ENCODE measurements at places on chromosomes 3 and 15.

DNA sequence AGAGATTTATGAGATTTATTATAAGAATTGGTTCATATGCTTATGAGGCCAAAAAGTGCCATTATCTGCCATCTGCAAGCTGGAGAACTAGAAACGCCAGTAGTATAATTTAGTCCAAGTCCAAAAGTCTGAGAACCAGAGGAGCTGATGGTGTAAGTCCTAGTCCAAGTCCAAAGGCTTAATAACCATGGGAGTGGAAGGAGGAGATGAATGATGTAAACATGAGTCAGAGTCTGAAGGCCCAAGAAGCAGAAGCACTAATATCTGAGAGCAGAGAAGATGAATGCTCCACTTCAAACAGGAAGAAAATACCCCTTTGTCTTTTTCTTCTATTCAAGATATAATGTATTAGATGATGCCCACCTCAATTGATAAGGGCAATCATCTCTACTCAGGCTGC lies 185.7 kb downstream of the CGGBP1 start:
- no peaks in the 10 kb centered on the region for H3K4me1 ChIP-seq
- no peak overlapping the region for H3K27ac ChIP-seq
- H3K27me3 ChIP-seq, result no peaks in the 10 kb centered on the region
- no peak for ATAC-seq
- no peak overlapping the region for H3K4me3 ChIP-seq
- no peaks in the 10 kb centered on the region for H3K36me3 ChIP-seq

DNA sequence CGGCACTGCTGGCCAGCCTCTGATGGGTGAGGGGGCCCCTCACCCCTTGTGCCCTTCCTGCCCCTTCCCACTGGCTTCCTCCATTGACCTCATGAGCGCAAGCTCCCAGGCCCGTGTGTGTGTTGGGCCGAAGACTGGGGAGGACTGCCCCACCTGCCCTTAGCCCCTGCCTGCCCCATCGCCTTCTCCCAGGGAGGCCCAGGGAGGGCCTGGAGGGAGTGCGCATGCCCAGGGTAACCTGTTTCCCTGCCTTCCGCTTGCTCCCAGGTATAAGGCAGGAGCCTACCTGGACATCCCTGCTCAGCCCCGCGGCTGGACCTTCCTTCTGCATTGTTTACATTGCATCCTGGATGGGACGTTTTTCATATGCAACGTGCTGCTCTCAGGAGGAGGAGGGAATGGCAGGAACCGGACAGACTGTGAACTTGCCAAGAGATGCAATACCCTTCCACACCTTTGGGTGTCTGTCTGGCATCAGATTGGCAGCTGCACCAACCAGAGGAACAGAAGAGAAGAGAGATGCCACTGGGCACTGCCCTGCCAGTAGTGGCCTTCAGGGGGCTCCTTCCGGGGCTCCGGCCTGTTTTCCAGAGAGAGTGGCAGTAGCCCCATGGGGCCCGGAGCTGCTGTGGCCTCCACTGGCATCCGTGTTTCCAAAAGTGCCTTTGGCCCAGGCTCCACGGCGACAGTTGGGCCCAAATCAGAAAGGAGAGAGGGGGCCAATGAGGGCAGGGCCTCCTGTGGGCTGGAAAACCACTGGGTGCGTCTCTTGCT lies 8.8 kb downstream of the DLL4 start:
- H3K4me3 ChIP-seq, result no peak overlapping the region
- H3K36me3 ChIP-seq, result no peaks in the 10 kb centered on the region
- no peak overlapping the region for H3K27ac ChIP-seq
- H3K27me3 ChIP-seq, result peaks cover 6% of the 10 kb centered on the region

GRCh38 chr15:78944669-78945407 lies at the start of gene CTSH:
CTSH (minus strand) TSS chr15:78945046; CDS start chr15:78944981, 65 bp downstream.
- H3K4me1 ChIP-seq, result no peaks in the 10 kb centered on the region
- ATAC-seq, result peak; percentile 85
- H3K27ac ChIP-seq, result peak within 1 kb of the TSS; percentile 87
- no peaks in the 10 kb centered on the region for H3K27me3 ChIP-seq
- H3K36me3 ChIP-seq, result peaks cover 39% of the 10 kb centered on the region
- peak within 1 kb of the TSS; percentile 93 for H3K4me3 ChIP-seq

DNA sequence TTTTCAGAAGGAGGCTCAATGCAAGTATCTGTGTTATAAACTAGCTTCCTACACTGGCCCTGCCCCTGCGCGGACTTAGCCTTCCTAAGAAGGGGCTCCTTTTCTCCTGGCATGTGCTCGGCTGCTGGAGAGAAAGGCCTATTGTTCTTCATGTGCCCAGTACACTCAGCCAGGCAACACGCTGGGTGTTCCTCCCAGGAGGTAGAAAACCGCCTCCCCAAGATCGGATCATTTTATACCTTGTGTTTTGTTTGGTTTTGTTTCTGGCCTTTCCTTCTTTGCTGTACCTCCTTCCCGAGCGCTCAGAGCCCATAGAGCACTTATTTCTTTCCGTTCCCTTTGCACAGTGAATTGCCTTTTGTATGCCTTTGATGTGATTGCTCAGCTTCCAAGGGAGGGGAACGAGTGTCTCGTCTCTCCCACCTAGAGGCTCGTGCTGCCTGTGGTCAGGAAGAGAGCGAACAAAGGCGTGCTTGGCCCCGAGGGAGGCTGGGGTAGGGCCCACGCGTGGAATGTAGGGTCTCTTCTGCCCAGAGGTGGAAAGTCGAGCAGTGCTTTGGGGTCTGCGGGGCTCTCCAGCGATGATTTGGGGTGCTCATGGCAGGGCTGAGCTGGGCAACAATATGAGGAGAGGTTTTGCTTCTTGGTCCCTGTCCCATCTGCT lies 30.0 kb downstream of the CCNL1 start:
- H3K4me3 ChIP-seq, result peak overlapping the region; percentile 88
- H3K36me3 ChIP-seq, result no peaks in the 10 kb centered on the region
- peak overlapping the region; percentile 95 for H3K27ac ChIP-seq
- no peaks in the 10 kb centered on the region for H3K27me3 ChIP-seq
- ATAC-seq, result no peak
